Activated T-cell treated with anti-CD3 and anti-CD28 coated beads, Interleukin-2, amount 50 U/mL, for 4 hours (primary cell): ENCODE measurements at places on chromosomes 3 and 15.

DNA sequence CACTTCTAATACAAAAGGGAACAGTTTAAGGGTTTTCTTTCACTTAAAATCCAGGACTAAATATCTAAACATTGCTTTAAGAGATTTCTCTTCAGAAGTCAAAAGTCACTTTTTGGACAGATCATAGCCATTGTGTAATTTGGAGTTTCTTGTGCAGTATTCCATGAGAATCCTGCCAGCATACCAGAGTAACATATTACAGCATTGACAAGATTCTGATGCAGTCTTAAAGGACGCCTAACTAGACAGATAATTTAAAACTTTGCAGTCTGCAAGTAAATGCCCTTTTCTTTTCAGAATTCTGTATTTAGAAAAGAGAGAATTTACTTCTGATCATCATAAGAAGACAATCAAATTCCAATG, 17.5 kb upstream of the IGSF10 start:
- no peak for DNase-seq

GRCh38 chr3:185347399-185347798, 15.5 kb upstream of the MAP3K13 start:
- DNase-seq, result no peak

DNA sequence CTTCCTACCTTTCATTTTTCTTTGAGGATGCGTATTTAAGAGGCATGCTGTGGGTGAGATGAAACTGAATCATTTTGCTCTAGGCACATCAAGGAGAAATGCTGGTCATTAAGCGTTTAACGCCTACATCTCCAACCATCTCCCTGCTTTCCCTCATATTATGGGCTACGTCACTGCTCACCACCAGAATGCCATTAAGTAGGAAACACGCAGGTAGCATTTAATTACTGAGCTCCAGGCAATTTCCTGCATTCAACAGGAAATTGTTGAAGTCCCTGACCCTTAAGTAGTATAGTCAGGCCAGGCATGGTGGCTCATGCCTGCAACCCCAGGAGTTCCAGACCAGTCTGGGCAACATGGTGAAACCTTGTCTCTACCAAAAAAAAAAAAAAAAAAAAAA, 66.1 kb downstream of the CHSY1 start:
- no peak for DNase-seq

DNA sequence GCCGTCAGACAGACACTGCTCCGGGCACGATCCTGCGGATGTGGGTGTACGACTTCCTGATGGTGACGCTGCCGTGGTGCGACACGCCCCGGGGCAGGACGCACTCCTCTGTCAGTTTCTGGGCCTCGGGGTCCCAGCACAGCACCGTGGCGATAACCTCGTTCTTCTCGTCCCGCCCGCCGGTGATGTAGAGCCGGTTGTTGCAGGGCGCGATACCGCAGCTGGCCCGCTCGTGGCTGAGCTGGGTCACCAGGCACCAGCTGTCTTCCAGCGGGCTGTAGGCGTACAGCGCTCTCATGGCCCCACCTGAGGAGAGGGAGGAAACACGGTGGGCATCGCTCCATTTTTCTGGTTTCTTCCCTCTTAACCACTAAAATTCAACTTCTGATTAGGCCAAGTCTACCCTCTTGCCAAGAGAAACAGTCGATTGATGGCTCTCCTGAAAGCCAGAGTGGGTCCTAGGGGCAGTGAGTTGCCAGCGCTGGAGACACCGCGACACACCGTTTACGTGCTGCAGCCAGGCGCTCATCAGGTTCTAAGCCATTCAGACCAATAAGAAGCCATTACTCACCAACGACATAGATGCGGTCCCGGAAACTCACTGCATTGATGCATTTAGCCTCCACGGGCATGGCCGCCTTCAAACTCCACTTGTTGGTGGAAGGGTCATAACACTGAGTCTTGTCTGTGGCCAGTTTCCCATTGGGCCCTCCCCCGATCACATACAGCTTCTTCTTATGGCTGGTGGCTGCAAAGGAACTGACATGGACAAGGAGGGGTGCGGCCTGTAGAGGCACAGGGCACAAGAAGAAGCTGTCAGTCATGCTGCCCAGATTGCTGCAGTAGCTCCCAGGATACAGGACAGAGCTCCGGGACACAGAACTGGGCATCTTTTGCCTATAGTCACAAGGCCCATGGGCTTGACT, 63.3 kb downstream of the KLHL6 start:
- no peak for DNase-seq

- DNase-seq, result no peak
These were observed 60.2 kb downstream of the CORO2B start for GRCh38 chr15:68638953-68639515.

GRCh38 chr3:62028236-62028635, 345.1 kb downstream of the FEZF2 start:
- no peak for DNase-seq

GRCh38 chr15:76340803-76341365, 4.3 kb downstream of the ISL2 start:
- no peak for DNase-seq
